ENCODE measurements at places on chromosomes 13 and 19.

- DNase-seq = no peak
Measured at GRCh38 chr13:33319859-33320258, 34.3 kb upstream of the STARD13 start.

DNA sequence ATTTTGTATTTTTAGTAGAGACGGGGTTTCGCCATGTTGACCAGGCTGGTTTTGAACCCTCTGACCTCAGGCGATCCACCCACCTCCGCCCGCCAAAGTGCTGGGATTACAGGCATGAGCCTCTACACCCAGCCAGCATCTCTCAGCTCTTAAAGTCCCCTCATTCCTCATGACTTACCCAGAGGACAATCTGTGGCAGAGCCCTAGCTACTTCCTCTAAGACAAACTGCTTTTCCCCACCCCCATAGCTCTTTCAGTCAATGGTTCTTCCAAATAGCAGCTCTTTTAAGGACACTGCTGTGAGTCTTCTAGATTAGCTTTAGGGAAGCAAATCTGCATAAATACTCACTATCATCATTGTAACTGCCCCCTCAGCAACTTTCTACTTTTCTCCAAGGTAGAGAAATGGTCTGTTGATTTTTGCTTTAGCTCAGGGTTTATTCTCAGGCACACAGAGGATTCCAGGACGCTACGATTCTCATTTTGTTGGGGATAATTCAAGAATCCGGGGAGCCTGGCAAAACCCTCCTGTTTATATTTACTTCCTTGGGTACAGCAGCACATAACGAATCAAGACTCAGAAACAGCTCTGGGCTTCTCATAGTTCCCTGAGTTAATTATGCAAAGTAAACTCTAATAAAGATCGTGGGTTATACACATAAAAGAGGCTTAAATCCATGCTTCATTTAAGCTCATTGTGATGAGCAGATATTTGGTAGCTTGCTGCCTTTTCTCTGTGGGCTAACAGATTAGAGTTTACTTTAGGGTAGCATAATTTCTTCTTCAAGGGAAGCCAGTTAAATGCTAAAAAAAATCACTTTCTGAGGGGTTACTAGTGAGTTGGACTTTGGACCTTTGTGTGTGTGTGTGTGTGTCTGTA, 357.4 kb downstream of the TDRD3 start:
- DNase-seq = no peak

GRCh38 chr13:77033717-77034302, 6.9 kb upstream of the FBXL3 start:
- no peak for DNase-seq

- no peak for DNase-seq
Measured at GRCh38 chr19:38979812-38980211, 4.3 kb upstream of the FBXO17 start.

Measured in retina (tissue), 1 donor.